ENCODE measurements at places on chromosomes 13 and 19. TPM values are rescaled to one million over a fixed set of nuclear protein-coding genes. Genes with fewer than 3 reads are reported as not detected.

Gene GPC5
- not detected for total RNA-seq

Gene ZNF536
- 12.4 TPM for total RNA-seq

DNA sequence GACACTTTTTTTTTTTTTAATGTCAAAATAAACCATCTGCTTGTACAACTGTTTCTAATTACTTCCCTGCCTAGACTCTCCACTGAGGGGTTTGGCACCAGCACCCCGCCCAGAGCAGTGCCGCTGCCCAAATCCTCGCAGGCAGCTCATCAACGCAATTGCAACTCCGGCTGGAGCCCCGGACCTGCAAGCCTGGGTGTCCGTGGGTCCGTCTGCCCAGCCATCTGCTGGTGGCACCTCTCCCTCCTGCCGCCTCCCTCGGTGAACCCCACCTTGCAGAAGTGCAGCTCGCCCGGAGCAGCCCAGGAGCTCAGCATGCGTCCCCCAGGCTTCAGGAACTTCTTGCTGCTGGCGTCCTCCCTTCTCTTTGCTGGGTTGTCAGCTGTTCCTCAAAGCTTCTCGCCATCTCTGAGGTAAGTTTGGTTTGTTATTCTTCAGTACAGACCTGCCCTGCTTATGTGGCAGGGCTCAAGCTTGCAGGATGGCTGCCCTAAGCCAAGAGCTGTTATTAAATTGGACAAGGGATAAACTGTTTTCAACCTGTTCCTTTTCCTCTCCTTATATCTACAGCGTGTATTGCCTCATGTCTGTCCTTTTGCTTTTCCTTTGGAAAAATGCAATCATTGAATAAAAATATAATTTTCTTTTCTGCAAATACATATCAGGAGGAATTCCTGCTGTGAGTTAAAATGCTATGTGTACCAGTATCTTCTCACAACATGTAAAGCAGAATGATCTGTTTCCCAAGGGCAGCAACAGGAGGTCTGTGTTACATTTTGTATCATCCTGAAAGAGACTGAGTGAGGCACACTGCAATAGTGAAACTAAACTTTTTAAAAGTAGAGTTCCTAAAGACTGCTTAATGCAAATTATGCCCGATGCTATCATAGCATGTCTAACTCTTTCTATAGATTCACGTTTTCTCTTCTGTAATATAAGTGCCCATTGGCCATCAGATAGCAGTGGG is at the start of gene ITGBL1:
ITGBL1 (plus strand) TSS at position 157 of the 967 bp plus-strand sequence; CDS start at position 316, 159 bp downstream.
- no peak for DNase-seq

DNA sequence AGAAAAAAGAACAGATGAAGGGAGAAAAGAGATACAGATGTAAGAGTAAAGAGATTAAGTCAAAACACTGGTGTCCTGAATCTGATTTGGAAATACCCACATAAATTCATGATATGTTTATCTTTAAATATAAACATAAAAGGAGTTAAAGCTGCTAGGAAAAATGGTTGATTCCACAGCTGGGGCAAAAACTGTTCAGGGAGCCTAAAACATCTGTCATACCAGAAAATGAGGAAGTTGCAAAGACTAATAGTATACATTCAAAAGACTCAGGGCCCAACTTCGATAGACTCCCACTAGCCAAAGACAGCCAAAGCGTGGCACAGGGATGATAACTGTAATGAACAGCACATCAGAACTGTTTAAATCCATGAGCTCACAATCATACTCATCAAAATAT is 62.0 kb downstream of the ABCC4 start:
- no peak for DNase-seq

Measured in Peyer's patch (tissue), 4 donors.